ENCODE measurements at places on chromosomes 3 and 15.

DNA sequence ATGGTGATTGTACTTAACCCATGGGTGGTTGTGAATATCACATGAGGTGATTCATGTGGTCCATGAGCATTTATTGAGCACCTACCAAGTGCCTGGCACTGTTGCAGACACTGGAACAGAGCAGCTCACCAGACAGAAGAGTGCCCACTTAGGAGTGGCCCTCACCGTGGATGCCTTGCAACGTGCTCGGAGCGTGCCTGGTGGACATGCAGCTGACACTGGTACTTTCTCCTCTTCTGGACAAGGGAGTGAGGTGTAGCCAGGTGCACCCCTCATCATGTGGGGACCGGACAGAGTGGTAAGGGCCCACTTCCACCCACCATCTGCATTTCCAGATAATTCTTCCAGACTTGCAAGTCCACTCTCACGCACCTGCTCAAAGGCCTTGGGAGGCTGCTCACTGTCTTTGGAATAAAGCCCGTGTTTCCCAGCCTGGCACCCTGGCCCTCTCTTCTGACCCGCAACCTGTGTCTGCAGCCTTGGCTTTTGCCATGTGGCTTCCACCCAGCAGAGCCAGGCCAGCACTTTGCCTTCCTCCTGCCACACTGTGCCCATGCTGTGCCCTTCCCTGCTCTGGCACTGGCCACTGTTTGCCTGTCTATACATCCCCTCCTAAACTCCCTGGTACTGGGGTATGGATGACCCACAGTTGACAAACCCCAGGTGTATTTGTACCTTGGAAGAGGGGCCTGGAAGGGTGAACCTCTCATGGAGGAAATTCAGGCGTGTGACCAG, 90.9 kb upstream of the SEC13 start:
- no peak for DNase-seq

- no peak for DNase-seq
These were observed 28.7 kb downstream of the ALDH1L1 start for GRCh38 chr3:126151562-126152302.

DNA sequence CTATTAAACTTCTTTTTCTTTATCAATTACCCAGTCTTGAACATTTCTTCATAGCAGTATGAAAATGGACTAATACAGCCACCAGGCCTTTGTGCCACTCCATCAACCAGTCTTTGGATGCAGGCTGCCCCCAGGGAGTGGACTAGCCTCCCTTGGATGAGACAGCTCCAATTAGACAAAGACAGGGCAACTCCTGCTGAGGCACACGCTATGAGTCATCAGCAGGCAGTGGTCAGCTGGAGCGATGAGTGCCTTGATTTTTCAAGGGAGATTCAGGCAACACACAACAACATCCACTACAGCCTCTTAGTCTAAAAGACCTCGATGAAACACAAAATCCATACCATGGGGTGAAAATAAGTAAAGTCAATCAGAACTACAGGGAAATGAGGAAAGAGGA, 160.1 kb downstream of the ARRDC4 start:
- no peak for DNase-seq

- DNase-seq, result no peak
These were observed 197.1 kb upstream of the BHLHE40 start for GRCh38 chr3:4782095-4782494.

DNA sequence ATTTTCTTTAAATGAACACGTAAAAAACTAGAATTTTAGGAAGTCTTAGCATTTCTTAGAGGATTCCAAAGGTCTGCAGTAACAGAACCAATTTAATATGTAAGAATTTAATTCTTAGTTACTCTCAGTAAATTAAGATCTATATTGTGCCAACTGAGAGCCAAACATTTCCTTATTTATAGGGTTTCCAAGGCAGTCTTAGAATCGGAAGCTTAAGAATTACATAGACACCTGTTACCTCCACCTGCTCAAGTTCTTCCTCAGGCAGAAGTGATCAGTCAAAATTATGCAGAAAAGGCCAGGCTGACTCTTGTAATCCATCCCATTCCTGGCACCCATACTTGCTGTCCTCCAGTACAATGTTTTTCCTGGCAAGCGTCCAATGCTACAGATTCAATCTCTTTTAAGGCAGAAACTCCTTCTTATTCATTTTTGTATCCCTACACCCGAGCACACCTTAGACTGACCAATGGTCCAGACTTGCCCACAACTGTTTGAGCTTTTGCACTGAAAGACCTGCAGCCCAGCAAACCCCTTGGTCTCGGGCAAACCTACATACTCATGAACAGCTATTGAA, 64.3 kb downstream of the NCEH1 start:
- no peak for DNase-seq

- DNase-seq, result no peak
These were observed 64.8 kb upstream of the LPP start for GRCh38 chr3:188088948-188089685.

DNA sequence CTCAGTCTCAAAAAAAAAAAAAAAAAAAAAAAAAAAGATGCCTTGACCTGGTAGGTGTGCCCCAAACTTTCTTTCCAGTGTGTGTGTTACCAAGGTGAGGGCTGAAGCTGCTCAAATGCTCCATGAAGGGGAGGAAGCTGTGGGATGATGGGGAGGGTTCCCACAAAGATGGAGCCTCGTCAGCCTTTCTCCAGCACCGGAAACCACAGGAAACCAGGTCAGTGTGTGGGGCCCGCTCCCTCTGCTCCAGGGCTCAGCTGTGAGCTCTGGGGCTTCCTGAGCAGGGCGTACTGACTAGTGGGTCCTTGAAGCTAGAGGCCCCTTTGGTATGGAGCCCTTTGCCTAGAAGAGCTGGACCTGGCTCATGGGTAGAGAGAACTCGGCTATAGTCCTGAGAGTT, 681 bp upstream of the IL17RE start:
- DNase-seq, result no peak

GRCh38 chr3:73719861-73720260, 95.1 kb upstream of the PDZRN3 start:
- no peak for DNase-seq

DNA sequence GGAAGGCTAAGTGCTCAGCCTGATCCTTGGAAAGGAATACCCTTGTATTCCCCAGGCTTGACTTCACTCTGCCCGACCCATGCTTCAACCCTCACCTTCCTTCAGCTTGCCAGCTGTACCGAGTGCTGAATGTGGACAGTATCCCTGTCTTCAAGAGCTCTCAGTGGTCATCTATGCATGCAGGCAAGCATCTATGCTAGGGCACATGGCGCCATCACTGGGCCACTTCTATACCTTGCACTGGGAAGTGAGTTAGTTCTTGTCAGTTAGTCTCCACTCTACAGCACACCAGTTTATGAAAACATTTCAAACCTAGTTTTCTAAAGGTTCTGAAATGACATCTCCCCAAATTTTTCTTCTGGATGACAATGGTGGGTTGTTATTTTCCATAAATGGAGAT, 82.0 kb upstream of the MYRIP start:
- no peak for DNase-seq

DNA sequence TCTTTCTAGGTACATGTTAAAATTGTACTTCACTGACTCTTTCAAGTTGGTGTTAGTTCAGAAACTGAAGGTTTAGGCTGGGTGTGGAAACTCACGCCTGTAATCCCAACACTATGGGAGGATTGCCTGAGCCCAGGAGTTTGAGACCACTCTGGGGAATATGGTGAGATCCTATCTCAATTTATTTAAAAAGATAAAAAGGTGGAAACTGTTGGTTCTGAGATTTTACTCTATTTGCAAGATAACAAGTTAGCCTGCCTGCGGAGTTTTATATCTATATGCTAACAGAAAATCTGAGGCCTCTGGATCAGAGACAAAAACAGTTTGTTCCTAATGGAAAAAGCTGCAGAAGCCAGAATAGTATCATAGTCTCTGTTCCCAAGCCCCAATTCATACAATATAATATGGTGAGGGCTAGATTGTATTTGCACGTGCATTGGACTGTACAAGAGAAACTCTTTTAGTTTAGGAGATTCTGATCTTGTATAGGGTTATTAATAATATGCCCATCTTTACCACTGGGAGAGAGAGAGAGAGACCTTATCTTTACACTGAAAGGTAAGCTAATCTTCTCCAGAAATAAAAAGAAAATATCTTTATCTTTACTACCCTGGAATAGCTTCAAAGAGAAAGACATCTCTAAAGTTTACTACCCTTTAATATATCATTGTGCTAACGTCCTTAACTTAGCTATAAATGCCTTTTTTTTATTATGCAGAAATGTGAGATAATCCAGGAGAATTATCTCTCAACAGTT, 1267.6 kb downstream of the OTOL1 start:
- no peak for DNase-seq

GRCh38 chr3:51637144-51637940, 33.7 kb upstream of the TEX264 start:
- DNase-seq, result no peak

DNA sequence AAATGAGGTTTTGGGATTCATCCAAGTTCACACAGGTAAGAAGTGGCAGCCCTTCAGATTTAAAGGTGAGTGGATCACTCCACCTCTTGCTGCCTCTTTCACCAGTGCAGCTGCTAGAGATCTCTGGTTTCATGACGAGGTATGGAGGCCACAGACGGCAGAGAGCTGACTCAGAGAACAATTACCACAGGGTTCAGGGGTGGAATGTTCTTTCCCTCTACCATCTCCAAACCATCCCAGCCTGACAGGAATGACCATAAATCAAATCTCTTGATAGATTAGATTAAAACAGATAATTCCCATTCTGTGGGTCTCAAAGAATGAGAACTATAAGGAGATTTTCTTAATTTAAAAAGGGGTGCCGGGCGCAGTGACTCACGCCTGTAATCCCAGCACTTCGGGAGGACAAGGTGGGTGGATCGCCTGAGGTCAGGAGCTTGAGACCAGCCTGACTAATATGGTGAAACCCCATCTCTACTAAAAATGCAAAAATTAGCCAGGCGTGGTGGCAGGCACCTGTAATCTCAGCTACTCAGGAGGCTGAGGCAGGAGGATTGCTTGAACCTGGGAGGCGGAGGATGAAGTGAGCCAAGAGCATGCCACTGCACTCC, 174.2 kb upstream of the ATP11B start:
- no peak for DNase-seq

DNA sequence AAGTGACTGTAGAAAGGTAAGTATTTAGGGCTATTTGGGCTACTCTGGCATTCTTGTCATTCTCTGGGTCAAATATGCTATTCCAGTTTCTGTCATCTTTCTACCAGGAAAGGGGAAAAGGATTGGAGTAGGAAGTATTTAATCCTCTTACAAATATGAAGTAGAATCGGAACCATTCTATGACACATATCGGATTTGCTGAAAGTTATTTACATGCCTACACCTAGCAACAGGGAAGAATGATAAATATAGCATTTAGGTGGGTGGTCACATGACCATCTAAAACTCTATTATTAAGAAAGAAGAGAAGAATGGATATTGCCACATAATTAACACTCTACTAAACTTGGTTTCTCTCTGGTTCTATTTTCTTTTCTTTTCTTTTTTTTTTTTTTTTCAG, 1353.1 kb downstream of the ZPLD1 start:
- no peak for DNase-seq

- DNase-seq, result no peak
These were observed 15.9 kb upstream of the DOCK3 start for GRCh38 chr3:50658831-50659230.

DNA sequence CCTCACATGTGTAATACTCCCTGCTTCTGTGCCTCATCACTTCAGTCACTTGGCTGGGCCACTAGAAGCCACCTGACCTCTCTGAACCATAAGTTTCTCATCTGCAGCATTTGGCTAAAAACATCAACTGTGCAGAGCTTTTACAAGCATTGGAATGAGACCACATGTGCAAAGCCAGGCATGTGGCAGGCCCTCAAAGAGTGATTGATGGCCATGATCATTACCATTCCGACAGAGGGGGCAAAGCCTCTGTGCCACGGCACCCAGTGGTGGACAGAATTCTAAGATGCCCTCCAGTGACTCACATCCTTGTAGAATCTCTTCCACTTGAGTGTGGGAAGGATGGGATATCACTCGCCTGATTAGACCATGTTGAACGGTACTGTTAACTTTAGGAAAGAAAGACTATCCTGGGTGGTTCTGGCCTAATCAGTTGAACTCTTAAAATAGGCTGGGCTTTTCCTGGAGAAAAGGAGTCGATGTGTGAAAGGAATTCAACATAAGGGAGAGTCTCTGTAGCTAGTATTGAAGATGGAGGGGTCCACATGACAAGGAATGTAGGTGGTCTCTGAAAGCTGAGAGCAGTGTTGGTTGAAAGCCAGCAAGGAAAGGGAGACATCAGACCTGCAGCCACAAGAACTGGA, 13.5 kb downstream of the CDCP1 start:
- no peak for DNase-seq

DNA sequence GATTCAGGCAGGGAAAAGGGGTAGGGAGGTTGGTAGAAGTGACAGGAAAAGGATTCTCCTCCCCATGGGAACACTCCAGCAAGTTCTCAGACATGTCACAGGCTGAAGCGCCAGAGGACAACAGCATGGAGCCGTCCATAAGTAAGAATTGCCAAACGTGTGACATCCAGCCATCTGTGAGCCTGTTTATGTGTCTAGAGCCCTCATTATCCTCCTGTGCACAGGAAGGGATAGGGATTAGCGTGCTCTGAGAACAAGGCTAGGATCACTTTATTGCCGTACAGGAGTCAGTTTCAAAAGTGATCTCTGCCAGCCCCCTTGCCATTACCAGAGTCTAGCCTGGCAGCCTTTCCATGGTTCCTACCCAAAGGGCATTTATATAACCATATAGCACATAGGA, 549.5 kb downstream of the NTRK3 start:
- DNase-seq, result no peak

DNA sequence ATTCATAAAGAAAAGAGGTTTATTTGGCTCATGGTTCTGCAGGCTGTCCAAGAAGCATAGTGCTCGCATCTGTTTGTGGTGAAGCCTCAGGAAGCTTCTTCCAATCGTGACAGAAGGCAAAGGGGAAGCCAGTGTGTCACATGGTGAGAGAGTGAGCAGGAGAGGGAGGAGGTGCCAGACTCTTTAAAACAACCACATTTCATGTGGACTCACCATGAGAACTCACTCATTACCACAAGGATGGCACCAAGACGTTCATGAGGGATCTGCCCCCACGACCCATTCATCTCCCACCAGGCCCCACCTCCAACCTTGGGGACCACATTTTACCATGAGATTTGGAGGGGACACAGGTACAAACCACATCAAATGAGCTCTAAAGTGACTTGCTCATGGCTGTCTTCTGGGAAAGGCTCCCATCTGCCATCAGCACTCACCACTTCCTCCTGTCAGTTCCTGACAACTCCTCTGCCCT, 327.3 kb upstream of the TLE3 start:
- DNase-seq, result no peak

DNA sequence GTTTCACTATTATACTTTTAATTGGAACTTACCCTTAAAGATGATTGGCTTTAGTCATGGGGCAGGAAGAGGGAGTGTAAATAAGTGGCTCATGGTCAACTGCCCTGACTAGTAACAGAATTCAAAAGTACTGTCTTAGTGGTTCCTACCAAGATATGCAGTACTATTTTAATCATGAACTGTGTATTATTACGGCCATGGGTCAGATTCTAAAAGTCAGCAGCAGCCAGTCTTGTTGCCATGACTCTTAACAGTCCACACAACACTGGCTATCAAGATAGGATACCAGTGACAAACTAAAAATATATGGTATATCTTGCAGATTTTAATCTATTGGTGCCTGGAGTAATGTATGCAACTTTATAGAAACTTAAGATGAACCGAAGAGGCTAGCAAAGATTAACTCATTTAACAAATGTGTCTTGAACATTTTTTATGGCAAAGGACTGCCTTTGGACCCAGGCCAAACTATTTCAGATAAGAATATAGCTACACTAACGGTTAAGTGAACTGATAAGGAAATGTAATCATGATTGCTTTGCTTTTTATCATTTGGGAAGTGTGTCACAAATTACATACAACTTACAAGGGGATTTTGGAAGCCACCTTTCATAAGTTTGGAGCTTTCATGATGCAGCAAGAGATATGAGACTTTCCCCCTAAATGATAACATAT, 163.7 kb downstream of the TCF12 start:
- DNase-seq, result no peak

- no peak for DNase-seq
These were observed 286.9 kb upstream of the TBL1XR1 start for GRCh38 chr3:177484206-177484605.

Measured in activated CD8-positive, alpha-beta memory T cell treated with anti-CD3 and anti-CD28 coated beads for 1 hour (primary cell).